ENCODE measurements at places on chromosomes 2 and 18. TPM values are rescaled to one million over a fixed set of nuclear protein-coding genes. Genes with fewer than 3 reads are reported as not detected.

DNA sequence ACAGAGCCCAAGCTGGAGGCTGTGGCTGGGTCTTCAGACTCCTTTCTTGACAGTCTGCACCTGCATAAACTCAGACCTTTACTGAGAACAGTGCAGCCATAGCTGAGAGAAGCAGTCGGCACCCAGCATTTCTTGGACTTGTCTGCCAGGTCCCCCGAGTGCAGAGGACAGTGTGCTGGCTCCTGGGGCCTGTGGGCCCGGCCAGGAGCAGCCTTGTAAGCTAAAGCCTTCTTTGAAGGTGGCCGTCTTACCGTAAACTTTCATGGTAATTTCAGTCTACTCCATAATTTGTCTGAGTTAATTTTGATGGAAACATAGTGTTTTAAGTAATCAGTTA lies 70.9 kb downstream of the LRRFIP1 start:
- no peak for DNase-seq

NPHP1 gene
- total RNA-seq: 2.0 TPM

SP5 gene
- total RNA-seq: not detected

DNA sequence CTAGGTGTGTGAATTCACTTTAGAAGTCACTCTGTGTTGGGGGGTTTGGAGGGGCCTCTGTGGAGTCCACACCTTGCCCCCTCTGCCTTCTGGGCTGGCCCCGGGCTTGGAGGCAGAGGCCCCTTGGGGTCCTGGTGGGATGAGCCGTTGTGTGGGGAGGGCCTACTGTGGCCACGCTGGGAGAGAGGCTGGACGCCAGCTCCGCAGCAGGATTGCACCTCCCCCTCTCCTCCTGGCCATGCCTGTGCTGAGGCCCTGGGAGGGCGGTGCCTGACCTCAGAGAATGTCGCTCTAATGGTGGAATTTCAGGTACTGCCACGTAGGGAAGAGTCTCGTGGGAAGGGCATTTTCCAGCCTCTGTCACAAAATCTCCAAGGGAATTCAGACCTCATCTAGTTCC lies 237.0 kb downstream of the ATAD2B start:
- DNase-seq: no peak

ASPRV1 gene
- total RNA-seq: under 0.01 TPM

DNA sequence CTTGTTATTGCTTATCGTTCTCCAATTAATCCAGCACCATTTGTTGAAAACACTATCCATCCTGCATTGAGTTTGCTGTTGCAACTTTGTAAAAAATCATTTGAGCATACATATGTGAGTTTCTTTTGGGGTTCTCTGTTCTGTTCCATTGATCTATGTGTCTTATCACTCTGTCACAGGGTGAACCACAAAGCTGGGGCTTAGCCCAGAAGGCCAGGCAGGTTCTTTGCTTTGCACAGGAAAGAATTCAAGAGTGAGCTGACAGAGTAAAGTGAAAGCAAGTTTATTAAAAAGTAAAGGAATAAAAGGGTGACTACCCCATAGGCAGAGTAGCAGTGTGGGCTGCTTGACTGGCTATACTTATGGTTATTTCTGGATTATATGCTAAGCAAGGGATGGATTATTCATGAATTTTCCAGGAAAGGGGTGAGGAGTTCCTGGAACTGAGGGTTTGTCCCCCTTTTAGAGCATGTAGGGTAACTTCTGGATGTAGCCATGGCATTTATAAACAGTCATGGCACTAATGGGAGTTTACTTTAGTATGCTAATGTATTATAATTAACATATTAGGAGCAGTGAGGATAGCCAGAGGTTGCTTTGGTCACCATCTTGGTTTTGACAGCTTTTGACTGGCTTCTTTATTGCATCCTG lies 46.8 kb downstream of the RNF138 start:
- no peak for DNase-seq

SERPINB13 gene
- total RNA-seq: not detected
